SHP77 treated with DMSO at 0.1 percent for 48 hours (cell line): ENCODE measurements at places on chromosomes 1 and 21.

DNA sequence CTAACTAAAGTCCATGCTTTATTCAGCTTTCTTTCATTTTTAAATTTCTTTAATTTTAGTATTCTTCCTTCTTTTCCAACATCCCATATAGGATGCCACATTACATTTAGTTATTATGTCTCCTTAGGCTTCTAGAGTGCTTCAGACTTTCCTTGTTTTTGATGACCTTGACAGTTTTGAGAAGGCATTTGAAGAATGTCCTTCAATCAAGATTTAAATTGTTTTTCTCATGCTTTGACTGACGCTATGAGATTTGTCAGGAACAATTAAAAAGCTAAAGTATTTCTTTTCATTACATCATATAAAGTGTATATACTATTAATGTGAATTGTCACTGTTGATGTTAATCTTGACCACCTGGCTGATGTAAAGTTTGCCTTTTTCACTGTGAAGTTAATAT lies 173.7 kb upstream of the LYPLAL1 start:
- DNase-seq = no peak

- DNase-seq = no peak
Measured at GRCh38 chr1:200302921-200303290, 106.9 kb downstream of the ZNF281 start.

DNA sequence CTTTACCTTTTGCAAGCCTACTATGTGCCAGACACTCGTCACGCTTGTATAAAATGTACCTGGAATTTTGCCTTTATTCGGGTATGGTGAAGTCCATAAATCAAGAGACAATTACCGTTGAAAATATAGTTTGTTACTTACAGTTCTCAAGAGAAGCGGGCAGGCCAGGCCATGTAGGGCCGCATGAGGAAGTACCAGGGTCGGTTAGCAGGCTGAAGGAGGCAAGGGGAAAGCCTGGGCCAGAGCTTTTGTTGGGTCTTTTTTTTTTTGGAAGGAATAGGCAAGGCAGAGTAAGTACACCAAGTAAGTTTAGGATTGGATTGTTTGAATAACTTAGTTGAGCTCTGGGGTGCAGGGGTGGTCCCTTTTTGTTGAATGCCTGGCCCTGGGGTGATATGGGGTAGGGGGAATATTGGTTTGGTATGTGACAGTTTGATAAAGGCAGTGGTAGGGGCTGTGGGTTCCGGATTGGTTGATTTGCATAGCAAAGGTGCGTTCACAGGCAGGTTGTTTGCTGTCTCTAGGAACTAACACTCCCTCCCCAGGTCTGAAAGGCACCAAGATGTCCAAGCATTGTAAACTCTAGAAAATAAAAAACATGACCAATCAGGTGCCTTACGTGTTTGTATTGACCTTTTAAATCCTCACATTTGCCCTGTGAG lies 80.7 kb downstream of the KAZN start:
- DNase-seq = no peak

GRCh38 chr1:167938080-167938636 lies 1.3 kb upstream of the MPC2 start:
- DNase-seq = no peak

GRCh38 chr1:24870551-24871195 lies 59.4 kb downstream of the RUNX3 start:
- DNase-seq = no peak

- no peak for DNase-seq
Measured at GRCh38 chr1:15640667-15641066, 23.4 kb downstream of the DDI2 start.

DNA sequence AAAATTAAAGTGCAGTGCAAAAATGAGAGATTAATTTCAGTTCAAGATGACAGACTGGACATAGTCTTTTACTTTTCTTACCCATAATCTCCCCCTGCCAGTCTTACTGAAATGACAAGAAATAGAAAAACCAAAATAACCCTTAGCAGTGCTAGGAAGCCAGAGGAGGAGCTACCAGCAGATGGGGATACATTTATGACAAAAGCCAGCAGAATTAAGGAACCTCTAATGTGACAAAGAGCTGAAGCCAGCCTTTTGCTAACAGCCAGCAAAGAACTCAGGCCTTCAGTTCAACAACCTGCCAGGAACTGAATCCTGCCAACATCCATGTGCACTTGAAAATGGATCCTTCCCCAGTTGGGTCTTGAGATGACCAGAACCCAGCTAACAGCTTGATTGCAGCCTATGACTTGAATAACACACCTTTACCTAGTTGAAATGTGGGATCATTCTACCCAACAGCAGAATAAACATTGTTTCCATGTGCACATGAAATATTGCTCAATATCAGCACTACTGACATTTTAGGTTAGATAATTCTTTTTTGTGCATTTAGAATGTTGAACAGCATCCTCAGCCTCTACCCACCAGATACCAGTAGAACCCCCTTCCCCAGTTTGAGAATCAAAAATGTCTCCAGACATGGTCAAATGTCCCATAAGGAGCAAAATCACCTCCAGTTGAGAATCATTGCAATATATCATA lies 7.9 kb upstream of the TRAF5 start:
- DNase-seq = no peak

DNA sequence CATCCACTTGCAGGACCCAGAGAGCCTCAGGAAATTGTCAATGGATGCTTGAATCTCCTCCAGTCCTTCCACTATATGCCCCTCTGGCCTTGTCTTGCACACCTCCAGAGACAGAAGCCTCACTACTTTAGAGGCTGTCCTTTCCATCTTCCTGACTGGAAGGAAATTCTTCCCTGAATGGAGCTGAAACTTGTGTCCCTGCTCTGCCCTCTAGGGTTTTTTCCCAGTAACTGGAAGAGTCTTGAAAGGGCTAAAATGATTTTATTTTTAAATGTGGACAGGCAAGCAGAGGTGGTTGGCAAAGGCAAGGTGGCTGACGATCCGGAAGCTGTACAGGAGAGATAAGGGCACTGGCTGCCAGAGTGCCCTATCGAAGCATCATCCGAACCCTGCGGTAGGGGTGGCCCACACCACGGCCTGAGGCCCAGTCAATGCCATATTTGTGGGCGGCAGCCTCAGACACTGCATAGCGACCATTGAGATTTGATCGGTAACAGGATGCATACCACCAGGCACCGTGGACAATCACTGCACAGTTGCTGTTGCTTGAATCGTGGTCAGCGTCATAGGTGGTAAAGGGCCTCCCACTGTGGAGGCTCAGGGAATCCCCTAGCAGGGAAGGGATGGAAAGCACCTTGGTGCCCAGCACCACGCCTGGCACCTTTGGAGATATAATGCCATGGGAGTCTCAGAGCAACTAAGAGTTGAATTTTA lies 2.3 kb upstream of the MAP3K6 start:
- no peak for DNase-seq

DNA sequence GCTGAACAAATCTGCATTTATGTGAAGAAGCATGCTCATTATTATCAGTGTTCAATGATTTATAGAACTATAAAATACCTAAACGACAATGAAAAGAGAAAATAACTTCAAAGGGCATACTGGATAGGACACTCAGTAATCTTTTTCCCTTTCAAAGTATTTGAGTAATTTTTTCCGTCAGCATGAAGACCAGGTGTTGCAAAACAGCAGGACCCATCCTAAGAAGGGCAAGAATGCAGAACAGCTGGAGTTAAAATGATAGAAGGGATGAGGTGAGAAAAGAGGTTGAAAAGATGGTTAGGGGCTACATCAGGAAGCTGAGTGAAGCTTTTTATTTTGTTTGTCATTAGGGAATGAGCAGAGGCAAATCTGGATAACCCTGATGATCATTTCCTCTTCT lies 7.1 kb upstream of the RGS18 start:
- no peak for DNase-seq

DNA sequence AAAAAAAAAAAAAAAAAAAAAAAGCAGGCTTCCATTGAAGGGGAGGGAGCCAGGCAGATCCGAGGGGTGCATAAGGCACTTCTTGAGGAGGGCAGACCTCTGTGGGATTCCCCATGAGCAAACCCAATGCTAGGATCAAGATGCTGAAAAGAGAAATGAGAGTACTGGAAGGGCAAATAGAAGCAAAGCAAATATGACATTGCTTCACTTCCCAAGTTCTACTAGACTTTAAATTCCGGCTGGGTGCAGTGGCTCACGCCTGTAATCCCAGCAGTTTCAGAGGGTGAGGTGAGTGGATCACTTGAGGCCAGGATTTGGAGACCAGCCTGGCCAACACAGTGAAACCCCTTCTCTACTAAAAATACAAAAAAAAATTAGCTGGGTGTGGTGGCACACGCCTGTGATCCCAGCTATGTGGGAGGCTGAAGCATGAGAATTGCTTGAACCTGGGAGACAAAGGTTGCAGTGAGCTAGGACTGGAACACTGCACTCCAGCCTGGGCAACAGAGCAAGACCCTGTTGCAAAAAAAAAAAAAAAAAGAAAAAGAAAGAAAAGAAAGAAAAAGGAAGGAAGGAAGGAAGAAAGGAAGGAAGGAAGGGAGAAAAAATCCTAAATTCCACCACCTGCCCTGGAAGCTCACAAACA lies 23.1 kb upstream of the PALMD start:
- DNase-seq = no peak

DNA sequence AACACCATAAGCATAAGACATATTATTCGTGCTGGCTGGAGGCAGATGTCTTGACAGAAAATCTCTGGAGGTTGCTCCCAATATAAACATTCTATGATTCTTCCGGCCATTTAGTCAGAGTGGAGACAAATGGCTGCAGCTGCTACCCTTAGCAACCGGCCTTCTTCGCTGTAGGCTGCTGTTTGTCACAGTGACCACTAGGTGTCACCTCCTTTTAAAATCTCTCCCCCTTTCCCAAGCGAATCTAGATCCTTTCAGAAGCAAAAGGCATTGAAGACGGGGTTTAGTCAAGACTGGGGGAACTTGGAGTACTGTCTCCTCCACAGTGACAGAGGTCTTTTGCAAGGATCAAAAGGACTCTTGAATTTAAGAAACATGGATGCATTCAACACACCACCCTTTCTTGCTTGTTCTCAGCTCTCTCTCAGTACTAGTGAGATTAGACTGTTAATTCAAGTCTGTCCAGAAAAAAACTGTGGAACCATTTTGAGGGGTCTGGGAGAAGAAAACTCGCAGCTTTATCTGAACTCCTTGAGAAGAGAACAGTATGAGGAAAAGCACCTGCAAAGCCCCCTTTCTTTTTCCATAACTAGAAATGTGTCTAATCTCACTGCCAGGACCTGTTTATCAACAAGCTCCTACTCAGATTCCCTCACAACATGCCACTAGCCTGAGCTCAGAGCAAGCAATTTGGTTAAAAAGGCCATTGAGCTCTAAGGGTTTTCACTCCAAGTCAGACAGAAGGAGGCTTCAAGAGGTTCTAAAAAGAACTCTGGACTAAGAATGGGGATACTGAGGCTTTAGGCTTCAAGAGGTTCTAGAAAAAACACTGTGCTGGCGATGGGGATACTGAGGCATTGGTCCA lies 408.3 kb upstream of the PLXNA2 start:
- peak; percentile 83 for DNase-seq

GRCh38 chr1:35876988-35877387 lies 6.0 kb upstream of the AGO1 start:
- no peak for DNase-seq

- DNase-seq = no peak
Measured at GRCh38 chr1:184914149-184914548, 60.2 kb downstream of the NIBAN1 start.

DNA sequence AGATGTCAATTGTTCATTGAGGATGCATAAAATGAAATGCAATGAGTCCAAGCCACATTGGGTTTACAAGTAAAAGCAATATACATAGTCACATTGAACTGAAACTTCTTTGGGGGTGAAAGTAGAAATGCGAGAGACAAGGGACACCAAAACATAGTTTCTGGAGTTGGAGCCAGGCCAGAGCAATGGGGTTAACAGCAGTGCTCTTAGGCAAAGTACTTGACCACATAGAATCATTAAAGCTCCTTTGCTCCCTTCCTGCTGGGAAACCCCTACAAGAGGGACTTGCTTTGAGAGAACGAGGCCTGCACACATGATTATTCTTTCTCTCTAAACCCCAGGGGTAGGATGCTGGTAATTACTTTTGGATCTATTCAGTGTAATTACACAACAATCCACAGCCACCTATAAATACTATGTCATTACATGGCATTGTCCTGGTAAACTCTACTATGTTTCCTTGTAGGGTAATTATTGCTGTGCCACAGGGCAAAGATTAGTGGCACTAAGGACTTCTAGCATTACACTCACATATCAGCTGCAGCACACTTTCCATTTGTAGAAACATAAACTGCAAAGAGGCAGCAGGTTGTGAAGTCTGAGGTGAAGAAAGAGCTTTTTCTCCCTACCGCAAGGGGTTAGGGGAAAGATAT lies 421.6 kb upstream of the PBX1 start:
- no peak for DNase-seq

DNA sequence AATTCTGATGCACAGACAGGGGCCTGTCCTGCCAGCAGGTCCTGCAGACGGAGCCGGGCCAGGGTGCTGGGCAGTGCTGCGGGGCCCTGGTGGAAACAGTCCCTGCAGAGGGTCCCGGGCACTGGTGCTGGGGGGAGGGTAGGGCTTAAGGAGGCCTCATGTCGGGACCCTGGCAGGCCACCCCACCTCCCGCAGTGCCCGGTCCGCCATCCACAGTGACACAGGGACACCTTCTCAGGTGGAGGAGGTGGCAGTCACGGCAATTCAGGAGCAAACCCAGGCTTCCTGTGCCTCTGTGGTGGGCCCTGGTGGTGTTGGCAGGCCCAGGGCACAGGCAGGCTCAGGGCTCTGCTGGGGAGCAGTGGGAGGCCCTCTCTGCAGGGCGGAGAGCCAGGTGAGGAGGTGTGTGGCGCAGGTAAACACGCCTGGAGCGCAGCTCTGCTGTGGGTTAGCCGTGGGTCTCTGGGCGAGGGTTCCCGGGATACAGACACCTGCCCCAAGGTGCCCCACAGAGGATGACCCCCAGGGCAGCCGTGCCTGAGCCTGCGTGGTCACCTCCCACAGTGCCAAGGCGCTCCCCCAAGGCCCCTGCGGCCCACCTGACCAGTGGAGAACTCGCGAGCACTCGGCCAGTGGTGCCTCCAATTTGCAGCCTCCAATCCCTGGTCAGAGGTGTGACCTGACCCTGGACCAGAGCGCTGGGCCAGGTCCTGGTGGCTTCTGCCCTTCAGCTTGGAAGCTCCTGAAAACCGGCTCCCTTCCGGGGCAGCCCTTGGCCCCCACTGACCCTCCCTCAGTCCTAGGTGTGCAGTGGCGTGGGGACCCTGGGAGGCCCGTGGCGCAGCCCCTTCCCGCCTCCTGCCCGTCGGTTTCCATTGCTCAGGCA lies 19.2 kb downstream of the COL18A1 start:
- no peak for DNase-seq

GRCh38 chr1:226453015-226453704 lies 45.3 kb upstream of the PARP1 start:
- DNase-seq = no peak

DNA sequence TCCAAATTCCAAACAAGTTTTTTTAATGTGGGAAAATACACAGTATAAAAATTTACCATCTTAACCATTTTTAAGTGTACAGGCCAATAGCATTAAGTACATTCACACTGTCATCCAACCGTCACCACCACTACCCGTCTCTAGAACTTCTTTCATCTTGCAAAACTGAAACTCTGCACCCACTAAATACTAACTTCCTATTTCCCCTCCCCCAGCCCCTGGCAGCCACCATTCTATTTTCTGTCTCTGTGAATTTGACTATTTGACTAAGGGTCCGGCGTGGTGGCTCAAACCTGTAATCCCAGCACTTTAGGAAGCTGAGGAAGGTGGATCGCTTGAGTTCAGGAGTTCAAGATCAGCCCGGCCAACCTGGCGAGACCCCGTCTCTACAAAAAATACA lies 36.1 kb downstream of the CLSTN1 start:
- no peak for DNase-seq
